ENCODE measurements at places on chromosomes 7 and 10.

GRCh38 chr7:77516085-77516484 lies 21.0 kb upstream of the PTPN12 start:
- DNase-seq, result no peak

- peak; percentile 11 for DNase-seq
Measured at GRCh38 chr10:3096149-3096548, 28.8 kb downstream of the PFKP start.

GRCh38 chr7:45026984-45027773 lies 27.2 kb downstream of the CCM2 start:
- DNase-seq, result no peak

GRCh38 chr7:137439829-137440825 lies 96.6 kb upstream of the PTN start:
- DNase-seq, result no peak

DNA sequence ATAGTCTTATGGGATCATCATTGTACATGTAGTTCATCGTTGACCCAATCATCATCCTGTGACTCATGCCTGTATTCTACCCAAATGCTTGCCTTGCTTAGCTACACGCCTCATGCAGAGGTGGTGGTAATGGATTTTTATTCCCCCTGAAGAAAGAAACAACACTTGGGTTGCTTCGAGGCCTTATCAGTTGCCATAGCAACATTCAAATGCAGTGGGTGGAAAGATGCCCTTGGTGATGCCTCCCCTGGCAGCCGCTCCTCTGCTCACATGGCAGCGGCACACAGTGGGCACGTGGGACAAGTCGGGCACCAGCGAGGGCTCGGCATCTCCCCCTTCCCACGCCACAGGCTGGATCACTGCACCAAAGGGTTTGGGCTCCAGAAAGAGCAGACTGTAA lies 54.0 kb upstream of the NMT2 start:
- no peak for DNase-seq

GRCh38 chr7:14825912-14826311 lies 76.6 kb downstream of the DGKB start:
- DNase-seq, result no peak

DNA sequence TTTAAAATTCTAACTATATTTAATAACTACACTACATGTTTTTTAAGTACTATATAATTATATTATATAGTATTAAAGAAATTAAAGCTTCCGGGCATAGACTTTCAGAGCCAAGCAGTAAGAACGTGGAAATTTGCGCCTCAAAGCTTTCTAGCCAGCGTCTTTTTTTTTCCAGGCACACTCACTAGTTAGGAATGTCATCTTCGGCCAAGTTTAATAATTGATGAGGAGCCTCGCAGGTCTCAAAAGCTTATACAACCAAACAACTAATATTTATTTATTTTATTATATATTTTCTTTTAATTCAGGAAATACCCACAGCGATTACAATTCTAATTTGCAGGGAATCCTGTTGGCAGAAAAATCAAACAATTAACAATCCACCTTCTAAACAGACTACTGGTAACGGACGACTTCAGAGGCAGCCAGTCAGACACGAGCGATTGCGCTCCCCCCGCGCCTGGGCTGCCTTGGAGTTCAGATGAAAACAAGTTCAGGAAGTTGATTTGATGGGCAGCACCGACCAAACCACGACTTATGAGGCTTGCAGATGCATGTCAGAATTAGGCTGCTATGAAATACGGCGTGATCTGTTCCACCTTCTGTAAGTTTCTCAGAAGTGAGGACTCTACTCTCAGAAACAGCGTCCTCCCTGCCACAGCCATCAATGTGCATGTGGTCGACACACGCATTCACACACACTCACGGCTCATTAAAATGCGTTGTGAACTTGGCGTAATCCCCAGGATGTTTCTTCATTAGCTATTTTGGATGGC lies 431.8 kb upstream of the MGMT start:
- no peak for DNase-seq

DNA sequence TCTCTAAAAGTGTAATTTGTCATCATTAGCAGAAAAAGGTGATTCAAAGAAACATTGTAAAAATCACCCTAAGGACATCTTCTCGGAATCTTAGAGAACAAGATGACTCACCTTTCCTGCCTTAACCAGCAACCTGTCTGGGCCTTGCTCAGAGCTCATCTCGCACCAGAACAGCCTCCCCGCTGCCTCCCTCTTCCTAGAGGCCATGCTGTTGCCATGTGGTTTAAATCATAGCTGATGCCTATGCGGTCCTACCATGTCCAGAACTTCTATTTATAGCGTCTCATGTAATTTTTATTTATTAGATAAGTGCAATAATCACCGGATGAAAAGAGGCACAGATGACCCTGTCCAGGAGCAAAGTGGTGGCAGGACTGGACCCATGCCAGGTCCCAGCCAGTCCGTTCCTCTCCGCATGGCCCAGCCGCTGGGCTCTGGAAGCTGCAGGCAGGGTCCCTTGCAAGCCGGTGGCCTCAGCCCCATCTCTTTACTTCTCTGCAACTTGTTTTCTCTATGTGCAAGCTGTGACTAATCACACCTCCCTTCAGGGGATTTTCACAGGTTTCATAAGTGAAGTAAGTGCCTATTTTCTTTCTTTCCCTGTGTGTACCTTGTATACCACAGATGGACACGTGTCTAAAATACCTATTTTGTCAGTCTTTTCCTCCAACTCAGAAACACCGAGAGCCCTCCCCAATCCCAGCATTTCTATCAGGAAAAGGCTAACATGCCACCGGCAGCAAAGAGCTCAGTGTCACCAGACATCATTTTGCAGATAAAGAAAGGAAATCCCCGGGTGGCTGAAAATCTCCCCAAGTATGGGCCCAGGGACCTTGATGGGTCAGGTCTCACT lies 27.1 kb downstream of the KLF6 start:
- no peak for DNase-seq

- DNase-seq, result no peak
Measured at GRCh38 chr7:44212018-44212417, 11.2 kb downstream of the YKT6 start.

GRCh38 chr10:103448746-103449145 lies 3.4 kb downstream of the CALHM2 start:
- no peak for DNase-seq

- DNase-seq, result peak; percentile 8
Measured at GRCh38 chr7:79452032-79452494, 1.4 kb downstream of the MAGI2 start.

GRCh38 chr10:33942508-33942907 lies 608.0 kb upstream of the NRP1 start:
- no peak for DNase-seq

DNA sequence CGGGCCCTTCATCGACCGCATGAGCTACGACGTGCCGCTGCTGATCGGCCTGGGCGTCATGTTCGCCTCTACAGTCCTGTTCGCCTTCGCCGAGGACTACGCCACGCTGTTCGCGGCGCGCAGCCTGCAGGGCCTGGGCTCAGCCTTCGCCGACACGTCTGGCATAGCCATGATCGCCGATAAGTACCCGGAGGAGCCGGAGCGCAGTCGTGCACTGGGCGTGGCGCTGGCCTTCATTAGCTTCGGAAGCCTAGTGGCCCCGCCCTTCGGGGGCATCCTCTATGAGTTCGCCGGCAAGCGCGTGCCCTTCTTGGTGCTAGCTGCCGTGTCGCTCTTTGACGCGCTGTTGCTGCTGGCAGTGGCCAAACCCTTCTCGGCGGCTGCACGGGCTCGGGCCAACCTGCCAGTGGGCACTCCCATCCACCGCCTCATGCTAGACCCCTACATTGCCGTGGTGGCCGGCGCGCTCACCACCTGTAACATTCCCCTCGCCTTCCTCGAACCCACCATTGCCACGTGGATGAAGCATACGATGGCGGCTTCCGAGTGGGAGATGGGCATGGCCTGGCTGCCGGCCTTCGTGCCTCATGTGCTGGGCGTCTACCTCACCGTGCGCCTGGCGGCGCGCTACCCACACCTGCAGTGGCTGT lies 1.2 kb downstream of the SLC18A3 start:
- DNase-seq, result no peak

DNA sequence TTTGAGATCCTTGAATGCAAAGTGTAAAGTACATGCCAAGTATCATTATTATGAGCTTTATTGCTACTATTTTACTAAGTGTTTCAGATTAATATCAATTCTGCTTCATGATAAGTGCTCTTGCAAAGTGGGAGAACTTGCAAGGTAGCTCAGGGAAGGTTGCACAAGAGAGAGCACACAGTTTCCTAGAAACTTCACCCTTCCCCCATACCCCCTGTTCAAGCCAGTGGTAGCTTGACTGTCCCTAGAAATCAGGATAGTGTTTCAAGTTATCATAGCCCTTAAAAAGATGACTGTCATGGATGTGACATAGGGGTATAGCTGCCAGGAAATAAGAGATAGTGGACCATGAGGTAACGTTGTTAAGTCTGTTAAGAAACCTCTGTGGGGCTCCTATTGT lies 251.5 kb downstream of the TRIL start:
- no peak for DNase-seq

DNA sequence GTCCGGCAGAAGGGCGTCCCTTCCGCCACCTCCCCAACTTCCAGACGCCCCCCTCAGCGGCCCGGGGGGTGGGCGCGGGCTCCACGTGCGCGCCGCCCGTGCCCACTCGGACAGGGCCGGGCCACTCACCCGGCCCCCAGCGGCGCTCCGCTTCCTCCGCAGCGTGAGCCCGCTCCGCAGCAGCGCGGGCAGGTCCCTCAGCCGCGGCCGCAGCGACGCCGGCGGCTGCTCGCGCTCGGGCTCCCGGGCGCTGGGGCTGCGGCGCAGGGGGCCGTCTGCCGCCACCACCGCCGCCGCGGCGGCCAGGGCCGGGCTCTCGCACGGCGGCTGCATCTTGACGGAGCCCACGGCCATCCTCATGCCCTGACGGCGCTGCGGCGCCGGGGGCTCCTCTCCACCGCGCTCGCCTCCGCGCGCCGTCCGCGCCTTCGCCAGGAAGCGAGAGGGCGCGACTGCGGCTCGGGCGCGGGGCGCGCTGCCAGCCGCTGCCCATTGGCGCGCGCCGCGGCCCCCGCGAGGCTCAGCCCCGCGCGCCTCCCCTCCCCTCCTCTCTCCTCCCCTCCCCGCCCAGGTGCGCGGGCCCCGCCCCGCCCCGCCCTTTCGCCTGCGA lies at the start of gene RAPGEF5:
Gene RAPGEF5 (minus strand): TSS at position 454 of the 610 bp plus-strand sequence. CDS start 94 bp downstream, at position 360.
- peak; percentile 56 for DNase-seq

GRCh38 chr10:60666221-60666620 lies 112.1 kb upstream of the CDK1 start:
- no peak for DNase-seq

DNA sequence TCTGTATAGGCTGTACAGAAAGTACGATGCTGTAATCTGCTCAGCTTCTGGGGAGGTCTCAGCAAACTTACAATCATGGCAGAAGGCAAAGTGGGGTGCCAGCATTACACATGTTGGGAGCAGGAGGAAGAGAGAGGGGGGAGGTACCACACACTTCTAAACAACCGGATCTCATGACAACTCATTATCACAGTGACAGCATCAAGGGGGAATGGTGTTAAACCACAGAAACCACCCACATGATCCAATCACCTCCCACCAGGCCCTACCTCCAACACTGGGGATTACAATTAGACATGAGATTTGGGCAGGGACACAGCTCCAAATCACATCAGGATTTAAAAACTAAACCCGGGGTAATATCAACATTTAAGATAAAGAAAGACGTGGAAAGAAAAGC lies 468.8 kb upstream of the AUTS2 start:
- peak; percentile 31 for DNase-seq

DNA sequence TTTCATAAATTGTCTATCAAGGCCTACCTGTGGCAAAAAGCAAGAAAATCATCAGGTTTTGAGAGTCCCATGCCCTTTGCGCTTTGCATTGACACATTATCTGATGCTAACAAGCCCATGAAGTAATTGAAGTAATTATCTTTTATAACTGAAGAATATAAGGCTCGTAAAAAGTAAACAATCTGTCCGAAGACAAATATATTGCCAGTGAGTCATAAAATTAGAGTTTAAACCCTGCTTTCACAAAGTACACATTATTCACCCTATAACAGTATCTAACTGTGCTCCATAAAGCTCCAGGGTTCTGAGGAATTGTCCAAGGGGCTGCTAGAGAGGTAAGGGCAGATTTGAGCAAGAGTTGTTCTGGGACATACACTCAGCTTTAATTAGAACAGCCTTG lies 102.3 kb upstream of the PPP1R3A start:
- no peak for DNase-seq

GRCh38 chr10:12420530-12421120 lies 71.3 kb downstream of the CAMK1D start:
- no peak for DNase-seq

DNA sequence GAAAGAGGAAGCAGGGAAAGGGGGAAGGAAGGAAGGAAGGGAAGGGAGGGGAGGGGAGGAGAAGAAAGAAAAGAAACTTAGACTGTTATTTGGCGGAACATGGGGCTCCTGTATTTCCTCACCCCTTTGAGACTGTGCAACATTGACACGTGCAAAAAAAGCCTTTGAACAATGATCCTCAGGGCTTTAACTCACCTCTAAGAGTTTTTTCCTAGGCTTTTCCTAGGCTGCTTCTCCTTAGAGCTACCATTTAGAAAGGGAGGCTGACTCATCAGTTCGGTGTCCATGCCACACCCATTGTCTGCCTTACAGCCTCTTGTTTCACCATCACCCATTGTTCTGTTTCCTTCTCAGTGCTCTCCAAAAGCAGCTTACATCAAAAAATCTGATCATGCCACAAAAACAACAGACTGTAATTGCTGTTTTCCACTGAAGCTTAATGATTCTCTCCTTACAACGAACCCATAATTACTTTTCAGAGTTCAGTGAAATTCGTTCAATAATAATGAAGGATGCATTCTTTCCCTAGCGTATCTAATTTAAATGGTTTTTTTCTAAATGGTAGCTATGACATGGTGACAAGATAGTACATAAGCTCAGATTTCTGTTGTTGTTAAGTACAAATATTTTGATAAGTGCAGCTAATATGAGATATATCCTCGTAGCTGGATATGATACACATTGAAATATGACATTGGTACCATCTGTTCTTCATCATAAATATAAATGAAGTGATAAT lies 90.8 kb downstream of the PRLHR start:
- DNase-seq, result peak; percentile 87

- DNase-seq, result peak; percentile 28
Measured at GRCh38 chr10:34637418-34637911, 177.6 kb downstream of the PARD3 start.

DNA sequence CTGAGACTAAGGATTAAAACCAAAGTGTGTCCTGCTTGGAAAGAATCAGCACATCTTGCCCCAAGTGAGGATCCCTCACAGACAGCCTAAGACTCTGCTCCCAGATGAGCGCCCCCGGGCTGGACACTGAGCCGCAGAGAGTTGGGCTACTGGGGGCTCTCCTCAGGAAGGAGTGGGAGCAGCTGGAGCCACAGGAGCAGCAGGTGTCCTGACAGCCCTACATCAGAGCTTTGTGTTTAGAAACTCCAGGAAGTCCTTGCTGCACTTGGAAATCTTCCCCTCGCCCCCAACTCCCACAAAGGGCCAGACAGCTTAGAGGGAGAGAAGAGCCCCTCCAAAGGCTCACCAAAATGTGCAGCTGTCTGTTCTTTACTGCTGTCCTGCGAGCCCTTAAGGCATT lies 172.2 kb downstream of the HERPUD2 start:
- no peak for DNase-seq

DNA sequence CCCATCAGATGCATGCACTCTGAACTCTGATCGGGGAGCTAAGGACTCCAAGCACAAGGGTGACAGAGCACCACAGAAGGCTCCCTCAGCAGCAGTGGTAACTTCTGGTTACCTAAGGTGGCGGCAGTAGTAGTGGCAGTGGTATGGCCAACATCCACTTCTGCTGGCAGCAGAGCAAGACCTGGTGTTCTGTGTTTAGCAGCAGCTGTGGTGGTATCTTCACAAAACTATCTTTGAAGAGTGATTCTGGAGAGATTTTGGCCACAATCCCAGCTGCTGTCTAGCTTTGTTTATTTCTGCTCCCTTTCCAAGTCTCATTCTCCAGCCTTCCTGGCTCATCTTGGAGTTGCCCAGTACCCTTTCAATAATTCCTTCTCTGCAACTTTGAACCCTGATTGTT lies 102.4 kb upstream of the LRGUK start:
- no peak for DNase-seq

Measured in SW480 (cell line).